ENCODE measurements at places on chromosomes 12 and 14.

GRCh38 chr12:25308756-25309155 lies 58.0 kb upstream of the KRAS start:
- DNase-seq: no peak

GRCh38 chr14:100982762-100983161 lies 79.2 kb upstream of the RTL1 start:
- no peak for DNase-seq

GRCh38 chr14:71959055-71959454 lies 26.8 kb downstream of the RGS6 start:
- no peak for DNase-seq

GRCh38 chr14:81536241-81536771 lies 2.7 kb upstream of the SEL1L start:
- DNase-seq: no peak

DNA sequence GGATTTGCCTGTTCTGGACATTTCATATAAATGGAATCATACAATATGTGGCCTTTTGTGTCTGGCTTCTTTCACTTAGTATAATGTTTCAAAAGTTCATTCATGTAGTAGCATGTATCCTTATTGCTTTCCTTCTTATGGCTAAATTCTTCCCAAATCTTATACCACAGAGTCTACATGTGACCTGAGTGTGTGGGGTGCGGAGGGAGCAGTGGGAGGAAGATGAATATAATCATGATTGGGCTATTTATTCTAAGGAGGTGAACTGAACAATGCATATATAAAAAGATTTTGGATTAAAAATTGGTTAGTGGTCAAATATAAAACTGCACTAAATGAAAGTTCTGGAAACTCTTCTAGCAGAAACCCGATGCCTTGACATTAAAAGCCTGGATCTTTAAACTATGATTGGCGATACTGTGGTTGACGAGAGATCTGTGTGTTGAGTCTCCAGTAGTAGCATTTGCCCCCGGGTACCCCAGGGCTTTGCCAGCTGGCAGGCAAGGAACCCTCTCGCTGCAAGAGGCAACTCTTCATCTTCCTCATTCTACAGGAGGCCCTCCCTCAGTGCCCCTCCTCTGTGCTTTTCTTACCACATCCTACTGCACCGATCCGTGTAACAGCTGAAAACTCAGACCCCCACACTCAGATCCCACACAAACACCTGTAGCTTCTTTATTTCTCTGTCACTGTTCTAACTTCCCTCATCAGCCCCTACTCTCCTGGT lies 2.6 kb downstream of the CYP46A1 start:
- no peak for DNase-seq

DNA sequence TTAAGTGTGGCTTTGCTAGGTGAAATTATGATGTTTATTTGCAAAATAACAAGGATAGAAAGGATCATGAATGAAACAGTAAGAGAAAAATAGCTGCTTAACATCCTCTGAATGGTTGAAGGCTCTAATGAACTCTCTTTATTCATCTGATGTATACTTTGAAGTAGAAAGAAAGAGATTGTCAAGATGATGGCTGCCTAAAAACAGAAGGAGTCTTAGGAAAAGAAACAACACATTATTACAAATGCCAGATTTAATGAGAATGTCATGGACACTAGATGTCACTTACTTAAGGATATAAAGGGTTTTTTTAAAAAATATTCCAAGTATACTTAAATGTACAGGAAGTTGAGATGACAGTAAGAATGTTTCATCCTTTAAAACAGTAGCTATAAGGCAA lies 21.6 kb downstream of the DCN start:
- DNase-seq: no peak

- peak; percentile 29 for DNase-seq
These were observed 9.0 kb downstream of the TAPBPL start for GRCh38 chr12:6460751-6461371.

DNA sequence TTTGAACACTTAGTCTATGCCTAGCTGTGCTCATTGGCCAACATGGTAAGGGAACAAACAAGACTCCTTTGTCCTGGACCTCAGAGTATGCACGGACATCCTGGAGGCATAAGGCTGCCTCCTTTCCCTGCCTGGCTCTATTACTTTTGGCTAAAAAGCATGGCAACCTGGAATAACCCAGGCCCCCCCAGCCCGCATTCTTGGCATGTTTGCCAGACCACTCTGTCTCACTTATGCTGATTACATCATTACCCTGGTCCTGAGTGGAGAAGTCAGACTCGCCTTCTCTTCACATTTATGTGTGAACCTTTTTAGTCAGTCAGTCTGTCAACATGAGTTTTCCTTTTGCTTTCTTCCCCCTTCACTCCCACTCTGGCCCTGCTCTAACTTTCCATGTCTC lies 58.0 kb upstream of the ELK3 start:
- no peak for DNase-seq

All from activated T-cell treated with anti-CD3 and anti-CD28 coated beads for 4 hours (primary cell).